ENCODE measurements at places on chromosomes 12 and 14.

GRCh38 chr14:44170101-44170500 is 337.0 kb downstream of the FSCB start:
- no peaks in the 10 kb centered on the region for H3K27me3 ChIP-seq
- no peak overlapping the region for H3K4me3 ChIP-seq
- no peak overlapping the region for H3K27ac ChIP-seq
- H3K4me1 ChIP-seq: peaks cover 56% of the 10 kb centered on the region

DNA sequence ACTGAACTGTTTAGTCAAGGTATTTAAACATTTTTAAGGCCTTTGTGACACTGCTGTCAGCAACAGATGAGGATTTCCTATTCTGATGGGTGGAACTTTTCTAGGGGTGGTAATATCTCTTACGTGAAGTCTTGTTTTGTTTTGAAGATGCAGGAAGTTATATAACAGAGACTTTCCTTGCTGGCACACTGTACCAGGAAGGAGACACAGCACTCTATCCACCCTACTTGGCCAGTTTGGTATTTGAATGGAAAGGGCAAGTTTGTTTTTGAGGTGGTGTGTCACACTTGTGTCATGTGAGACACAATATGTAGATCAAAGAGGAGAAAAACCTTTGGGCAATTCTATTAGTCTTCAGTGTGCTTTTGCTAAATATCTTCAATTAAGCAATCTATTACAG is 51.6 kb upstream of the SRP54 start:
- DNase-seq: no peak
- H3K27me3 ChIP-seq: no peaks in the 10 kb centered on the region
- H3K4me1 ChIP-seq: no peaks in the 10 kb centered on the region
- no peaks in the 10 kb centered on the region for H3K36me3 ChIP-seq
- H3K4me3 ChIP-seq: no peak overlapping the region
- no peak overlapping the region for H3K27ac ChIP-seq

DNA sequence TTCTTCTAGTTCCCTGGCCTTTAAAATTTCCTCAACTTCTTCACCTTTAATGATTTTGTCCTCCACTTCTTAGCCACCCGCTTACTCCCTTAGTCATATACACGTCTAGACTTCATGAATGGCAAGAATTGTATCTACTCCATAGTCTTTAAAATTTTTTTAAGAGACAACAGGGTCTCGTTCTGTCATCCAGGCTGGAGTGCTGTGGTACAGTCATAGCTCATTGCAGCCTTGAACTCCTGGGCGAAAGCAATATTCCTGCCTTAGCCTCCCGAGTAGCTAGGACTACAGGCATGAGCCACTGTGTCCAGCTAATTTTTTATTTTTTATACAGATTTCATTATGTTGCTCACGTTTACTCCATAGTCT is 47.9 kb downstream of the BBS10 start:
- DNase-seq: no peak
- no peak overlapping the region for H3K4me3 ChIP-seq
- H3K36me3 ChIP-seq: no peaks in the 10 kb centered on the region
- H3K27ac ChIP-seq: no peak overlapping the region

DNA sequence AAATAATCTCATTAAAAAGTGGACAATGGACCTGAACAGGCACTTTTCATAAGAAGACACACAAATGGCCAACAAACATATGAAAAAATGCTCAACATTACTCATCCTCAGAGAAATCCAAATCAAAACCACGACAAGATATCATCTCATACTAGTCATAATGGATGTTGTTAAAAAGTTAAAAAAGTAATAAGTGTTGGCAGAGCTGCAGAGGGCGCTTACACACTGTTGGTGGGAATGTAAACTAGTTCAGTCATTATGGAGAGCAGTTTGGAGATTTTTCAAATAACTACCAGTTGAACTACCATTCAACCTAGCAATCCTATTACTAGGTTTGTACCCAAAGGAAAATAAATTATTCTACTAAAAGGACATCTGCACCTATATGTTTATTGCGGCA is 47.2 kb downstream of the FOXG1 start:
- H3K4me1 ChIP-seq: no peaks in the 10 kb centered on the region
- no peak for DNase-seq
- no peak overlapping the region for H3K27ac ChIP-seq
- H3K4me3 ChIP-seq: no peak overlapping the region

- DNase-seq: no peak
- H3K36me3 ChIP-seq: no peaks in the 10 kb centered on the region
- no peaks in the 10 kb centered on the region for H3K27me3 ChIP-seq
These were observed 194.5 kb downstream of the DPF3 start for GRCh38 chr14:72699443-72699842.

GRCh38 chr12:106845902-106846301 is 71.4 kb downstream of the RIC8B start:
- H3K4me3 ChIP-seq: no peak overlapping the region
- DNase-seq: no peak
- no peak overlapping the region for H3K27ac ChIP-seq
- H3K27me3 ChIP-seq: no peaks in the 10 kb centered on the region
- no peaks in the 10 kb centered on the region for H3K36me3 ChIP-seq

DNA sequence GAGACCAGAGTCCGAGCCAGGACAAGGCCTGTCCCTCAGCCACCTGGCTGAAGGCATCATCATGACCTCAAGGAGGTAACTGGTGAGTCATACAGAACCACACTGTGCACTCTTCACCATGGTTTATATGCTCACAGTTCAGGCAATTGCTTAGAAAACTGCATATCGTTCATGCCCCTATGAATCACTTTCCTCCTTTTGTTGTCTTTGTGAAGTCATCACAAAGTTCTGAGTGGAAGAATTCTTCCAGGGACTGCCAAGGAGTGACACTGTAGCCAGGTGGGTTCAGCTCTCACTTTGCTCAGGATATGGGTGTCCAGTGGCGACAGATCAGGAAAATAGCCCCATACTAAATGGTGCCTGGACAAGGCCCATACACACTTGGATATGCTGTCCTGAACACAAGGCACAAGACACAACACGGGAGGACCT is 92.5 kb downstream of the DPF3 start:
- no peak for DNase-seq
- no peak overlapping the region for H3K27ac ChIP-seq
- H3K27me3 ChIP-seq: no peaks in the 10 kb centered on the region

GRCh38 chr12:69925291-69925690 is 100.3 kb downstream of the MYRFL start:
- DNase-seq: no peak
- H3K4me1 ChIP-seq: no peaks in the 10 kb centered on the region
- no peak overlapping the region for H3K27ac ChIP-seq
- H3K36me3 ChIP-seq: no peaks in the 10 kb centered on the region
- no peak overlapping the region for H3K4me3 ChIP-seq
- peaks cover 4% of the 10 kb centered on the region for H3K27me3 ChIP-seq

DNA sequence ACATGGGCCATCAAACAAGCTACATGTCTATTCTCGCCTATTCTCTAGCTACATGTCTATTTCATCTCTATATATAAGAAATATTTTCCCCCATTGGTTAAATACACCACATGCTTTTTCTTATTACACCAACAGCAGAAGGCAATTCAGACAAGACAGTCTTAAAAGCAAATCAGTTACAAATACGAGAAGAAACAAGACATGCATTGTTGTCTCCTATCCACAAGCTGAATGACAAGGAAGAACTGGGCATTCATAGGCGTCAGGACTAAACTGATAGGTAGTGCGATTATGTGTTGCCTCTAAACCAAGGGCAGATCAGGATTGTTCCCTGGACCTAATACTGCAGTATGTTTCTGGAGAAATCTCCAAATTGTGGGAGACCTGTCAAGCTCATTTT is 19.4 kb downstream of the SLC2A13 start:
- H3K27ac ChIP-seq: no peak overlapping the region
- H3K4me1 ChIP-seq: no peaks in the 10 kb centered on the region
- H3K27me3 ChIP-seq: no peaks in the 10 kb centered on the region

- H3K27me3 ChIP-seq: no peaks in the 10 kb centered on the region
- peaks cover 55% of the 10 kb centered on the region for H3K4me1 ChIP-seq
- peaks cover 14% of the 10 kb centered on the region for H3K36me3 ChIP-seq
- no peak overlapping the region for H3K4me3 ChIP-seq
- H3K27ac ChIP-seq: peak overlapping the region; percentile 11
These were observed 58.2 kb downstream of the HMGA2 start for GRCh38 chr12:65882486-65882885.

DNA sequence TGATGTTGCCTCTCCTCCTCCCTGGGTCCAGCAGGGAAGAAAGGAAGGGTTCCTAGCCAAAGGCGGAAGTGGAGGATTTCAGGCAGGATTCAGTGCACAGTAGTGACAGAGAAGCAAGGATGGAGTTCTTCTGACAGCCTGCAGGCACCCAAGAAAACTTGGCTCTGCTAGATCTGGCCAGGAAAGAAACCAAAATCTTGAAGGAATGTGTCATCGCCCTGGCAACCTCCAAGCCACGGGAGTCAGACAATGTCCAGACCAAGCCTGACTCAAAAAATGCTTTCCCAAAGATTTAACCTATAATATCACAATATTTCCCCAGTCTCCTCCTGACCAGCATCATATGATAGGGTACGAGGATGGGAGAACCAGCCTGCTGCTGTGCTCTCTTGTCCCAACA is 22.8 kb upstream of the DHRS4 start:
- no peak overlapping the region for H3K4me3 ChIP-seq
- no peaks in the 10 kb centered on the region for H3K36me3 ChIP-seq
- no peak for DNase-seq
- H3K27me3 ChIP-seq: no peaks in the 10 kb centered on the region
- peaks cover 7% of the 10 kb centered on the region for H3K4me1 ChIP-seq

- no peaks in the 10 kb centered on the region for H3K4me1 ChIP-seq
- no peaks in the 10 kb centered on the region for H3K27me3 ChIP-seq
- H3K36me3 ChIP-seq: peaks cover 4% of the 10 kb centered on the region
- no peak overlapping the region for H3K27ac ChIP-seq
- no peak for DNase-seq
These were observed 85.7 kb downstream of the DUSP16 start for GRCh38 chr12:12476857-12477531.

DNA sequence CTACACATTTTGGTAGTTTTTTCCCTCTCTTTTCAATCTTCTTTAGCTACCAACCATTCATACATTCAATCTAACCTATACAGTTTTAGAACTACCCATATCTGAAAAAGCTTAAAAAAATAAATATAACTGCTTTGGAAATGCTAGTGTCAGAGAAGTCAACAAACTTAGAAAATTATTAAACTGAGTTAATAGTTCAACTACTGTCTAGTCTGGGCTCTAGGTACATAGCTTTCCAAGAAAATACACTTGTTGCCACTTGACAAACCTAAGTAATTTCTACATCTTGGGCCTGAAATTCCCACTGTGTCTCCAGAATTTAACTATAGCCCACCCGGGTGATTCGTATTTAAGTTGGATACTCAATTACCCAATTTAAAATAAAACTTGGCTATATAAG is 22.1 kb downstream of the GTF2A1 start:
- no peak overlapping the region for H3K27ac ChIP-seq
- no peaks in the 10 kb centered on the region for H3K4me1 ChIP-seq
- DNase-seq: no peak
- peaks cover 45% of the 10 kb centered on the region for H3K36me3 ChIP-seq
- no peak overlapping the region for H3K4me3 ChIP-seq
- H3K27me3 ChIP-seq: no peaks in the 10 kb centered on the region

Measured in A673 (cell line).